Dorsolateral prefrontal cortex (tissue), 122 donors: ENCODE measurements at places on chromosomes 12 and 14. TPM values are rescaled to one million over a fixed set of nuclear protein-coding genes. Genes with fewer than 3 reads are reported as not detected.

The ZDHHC17 gene
- total RNA-seq = 98.4 TPM

The KRT72 gene
- not detected for total RNA-seq

GRCh38 chr12:112413855-112414625 is 4.6 kb upstream of the RPL6 start:
- DNase-seq = no peak

DNA sequence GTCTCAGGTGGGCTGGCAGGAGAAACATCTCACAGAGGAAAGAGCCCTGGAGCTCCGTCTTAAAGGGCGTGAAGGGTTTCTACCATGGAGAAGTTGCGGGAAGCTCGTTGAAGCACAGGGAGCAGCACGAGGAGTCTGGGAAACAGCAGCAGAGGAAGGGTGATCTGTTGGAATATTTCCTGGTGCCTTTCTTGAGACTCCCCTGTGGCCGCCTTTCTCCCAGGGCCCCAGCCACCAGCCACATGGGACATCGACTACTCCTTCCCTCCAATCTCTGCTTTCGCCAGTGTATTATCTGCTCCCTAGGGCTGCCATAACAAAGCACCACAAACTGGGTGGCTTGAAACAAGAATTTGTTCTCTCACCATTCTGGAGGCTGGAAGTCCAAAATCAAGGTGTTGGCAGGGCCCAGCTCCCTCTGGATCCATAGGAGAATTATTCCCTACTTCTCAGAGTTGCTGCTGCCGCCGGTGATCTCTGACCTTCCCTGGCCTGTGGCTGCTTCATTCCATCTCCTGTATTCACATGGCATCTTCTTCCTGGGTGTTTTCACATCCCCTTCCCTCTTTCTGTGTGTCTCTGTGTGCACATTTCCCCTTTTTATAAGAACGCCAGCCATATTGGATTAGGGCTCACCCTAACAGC is 152.8 kb upstream of the GSC start:
- DNase-seq = no peak

GRCh38 chr12:76998908-76999556 is 66.3 kb downstream of the E2F7 start:
- DNase-seq = no peak

The CMAS gene
- total RNA-seq = 72.6 TPM

DNA sequence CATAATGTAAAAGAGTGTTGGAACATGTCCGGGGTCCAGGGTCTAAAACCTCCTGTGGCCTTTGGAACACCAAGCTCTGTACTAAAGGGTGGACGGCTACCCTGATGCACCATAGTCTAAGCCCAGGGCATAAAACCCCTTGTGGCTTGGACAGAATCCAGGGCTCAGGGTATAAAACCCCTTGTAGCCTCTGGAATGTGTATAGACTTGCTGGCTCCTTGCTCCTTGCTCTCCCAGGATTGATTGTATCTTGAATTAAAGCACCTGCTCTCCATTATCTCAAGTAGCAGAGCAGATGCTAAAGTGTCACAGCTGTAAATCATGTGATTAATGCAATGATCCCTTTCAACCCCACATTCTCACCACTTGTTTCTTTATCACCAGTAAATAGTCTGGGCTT is 556.5 kb downstream of the LRFN5 start:
- no peak for DNase-seq

- DNase-seq = no peak
Observed at GRCh38 chr12:99087278-99087677, 442.2 kb downstream of the APAF1 start.

The VSIG10 gene
- total RNA-seq = 24.2 TPM

DNA sequence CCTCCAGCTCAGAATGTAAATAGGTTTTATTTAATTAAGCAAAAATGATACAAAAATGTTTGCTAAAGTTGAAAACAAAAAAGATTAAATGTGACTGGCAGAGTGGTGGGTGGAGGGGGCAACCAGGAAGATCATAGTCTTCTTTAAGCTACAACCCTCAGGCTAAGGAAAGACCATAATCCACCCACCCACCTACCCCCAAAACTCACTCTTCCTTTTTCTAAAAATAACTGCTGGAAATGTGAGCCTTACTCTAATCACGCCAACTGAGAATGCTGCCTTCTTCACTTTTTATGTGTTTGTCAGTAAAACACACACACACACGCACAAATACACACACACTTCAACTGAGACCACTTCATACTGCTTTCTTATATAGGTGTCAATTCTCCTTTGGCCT is 230.0 kb upstream of the EGLN3 start:
- no peak for DNase-seq

DNA sequence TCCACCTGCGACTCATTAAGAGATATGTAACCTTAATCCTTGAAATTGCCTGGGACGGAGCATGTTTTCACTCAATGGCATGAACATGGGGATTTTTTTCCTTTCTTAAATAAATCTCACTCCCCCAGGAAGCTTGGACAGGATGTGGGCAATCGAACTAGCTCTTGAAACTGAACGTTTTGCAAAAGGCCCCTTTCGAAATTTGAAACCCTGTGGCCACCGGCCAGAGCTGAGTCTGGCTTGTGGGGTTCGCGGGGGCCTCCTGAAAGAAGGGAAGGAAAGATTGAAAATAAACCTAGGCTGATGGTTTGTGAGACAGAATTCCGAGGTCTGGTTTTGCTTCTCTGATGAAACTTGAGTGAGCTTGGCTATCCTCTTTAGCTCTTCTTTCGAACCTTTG is 101.4 kb upstream of the RTL1 start:
- DNase-seq = no peak

The UBR7 gene
- total RNA-seq = 43.1 TPM

DNA sequence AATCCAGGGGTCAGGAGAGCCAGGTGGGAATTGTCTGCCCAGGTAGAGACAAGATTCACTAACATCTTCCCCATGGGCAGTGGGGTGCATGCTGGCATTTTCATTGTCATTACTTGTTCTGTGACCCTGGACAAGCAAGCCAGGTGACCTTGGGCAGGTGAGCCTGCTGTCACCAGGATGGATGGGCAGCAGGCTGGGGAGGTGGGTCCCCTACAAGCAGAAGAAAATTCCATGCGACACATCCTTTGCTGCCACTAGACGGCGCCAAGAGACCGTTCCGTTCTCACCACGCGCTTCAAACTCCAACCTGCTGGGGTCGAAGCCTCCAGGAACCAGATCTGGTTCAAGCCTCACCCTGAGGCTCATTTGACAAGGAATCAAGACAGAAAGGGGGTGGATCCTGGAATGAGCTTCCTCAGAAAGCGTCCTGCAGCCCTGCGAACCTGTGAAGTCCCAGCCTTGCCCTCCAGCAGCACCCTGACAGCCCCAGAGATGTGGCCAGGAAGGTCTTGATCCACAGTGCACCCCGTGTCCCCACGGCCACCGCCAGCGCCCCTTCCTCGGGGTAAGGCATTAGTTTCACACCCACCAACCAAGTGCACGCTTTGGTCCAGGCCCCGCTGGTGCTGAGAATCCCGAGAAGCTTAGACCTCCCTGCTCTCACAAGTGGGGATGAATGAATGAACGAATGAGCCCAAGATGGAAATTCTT is 3.2 kb upstream of the DYNC1H1 start:
- DNase-seq = peak; percentile 72

The TRIM9 gene
- total RNA-seq = 225 TPM

GRCh38 chr12:66188584-66189485 is at the start of gene IRAK3:
Gene IRAK3, plus strand, starts transcription at chr12:66189214. Its CDS starts 86 bp downstream, at chr12:66189300.
- DNase-seq = peak; percentile 43

DNA sequence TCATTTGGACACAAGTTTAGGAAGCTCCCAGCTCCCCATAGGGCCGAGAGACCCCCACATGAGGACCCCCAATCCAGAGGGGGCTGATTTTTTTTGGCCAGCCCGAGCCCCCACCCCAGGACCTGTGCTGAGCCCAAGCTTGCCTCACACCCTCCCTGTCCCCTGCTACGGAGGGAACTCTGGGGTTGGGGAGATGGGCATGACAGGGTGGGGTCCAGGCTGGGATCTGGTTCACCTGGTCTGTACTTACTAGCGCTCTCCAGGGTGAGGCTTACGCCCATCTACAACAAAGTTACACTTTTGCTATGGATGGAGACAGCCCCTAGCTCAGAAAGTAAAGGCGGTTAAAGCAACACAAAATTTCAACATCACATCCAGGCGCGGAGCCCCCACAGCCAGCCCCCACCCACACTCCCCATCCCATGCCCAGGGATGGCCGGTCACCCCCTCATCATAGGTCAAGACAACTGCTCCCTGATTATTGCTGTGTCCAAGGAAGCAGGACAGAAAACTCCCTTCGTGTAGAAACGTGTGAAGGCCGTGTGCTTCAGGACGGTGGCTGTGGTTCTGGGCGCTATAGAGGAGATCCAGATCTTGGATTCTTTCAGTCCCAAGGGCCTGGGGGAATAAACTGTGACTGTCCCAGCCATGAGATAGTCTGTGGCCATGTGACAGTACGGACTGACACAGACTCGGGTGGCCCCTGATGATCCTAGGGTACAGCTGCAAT is 10.7 kb downstream of the SLC25A29 start:
- peak; percentile 24 for DNase-seq

DNA sequence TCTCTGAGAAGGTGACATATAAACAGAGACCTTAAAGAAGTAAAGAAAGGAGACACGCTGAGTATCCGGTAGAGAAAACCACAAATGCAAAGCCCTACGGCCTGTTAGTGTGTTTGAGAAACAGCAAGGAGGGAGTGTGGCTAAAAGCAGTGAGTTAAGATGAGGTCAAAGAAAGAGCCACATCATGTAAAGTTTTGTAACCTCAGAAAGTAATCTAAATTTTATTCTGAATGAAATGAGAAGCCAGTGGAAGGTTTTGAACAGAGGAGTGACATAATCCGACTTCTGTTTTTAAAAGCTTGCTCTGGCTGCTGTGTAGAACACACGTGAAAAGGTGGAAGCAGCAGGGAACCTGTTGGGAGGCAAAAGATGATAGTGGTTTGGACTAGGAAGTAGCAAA is 32.6 kb downstream of the PPP2R5E start:
- no peak for DNase-seq

- DNase-seq = no peak
Observed at GRCh38 chr12:47370421-47370820, 290.7 kb upstream of the AMIGO2 start.

- DNase-seq = no peak
Observed at GRCh38 chr14:82366803-82367202, 833.1 kb upstream of the SEL1L start.

GRCh38 chr14:96920023-96920422 is 122.8 kb downstream of the VRK1 start:
- no peak for DNase-seq

- DNase-seq = no peak
Observed at GRCh38 chr14:58054100-58054499, 97.9 kb downstream of the ARMH4 start.

DNA sequence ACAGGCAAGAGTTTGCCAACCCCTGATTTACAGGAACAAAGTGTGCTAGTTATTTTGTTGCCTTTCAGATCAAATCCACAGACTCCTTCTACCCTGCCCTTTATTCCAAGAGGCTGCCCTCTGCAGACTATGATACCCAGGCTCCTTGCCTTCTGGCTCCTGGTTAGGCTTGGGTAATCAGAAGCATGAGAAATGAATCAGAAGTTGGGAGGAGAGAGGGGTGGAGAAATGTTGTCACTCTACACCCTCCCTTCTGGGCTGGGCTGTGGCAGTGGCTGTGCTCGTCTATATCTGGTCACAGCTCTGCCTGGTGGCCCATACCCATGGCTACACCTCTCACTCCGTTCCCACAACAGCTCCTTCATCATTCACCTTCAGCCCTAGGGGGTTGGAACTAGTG is 204.6 kb upstream of the PLXNC1 start:
- no peak for DNase-seq

The TMEM229B gene
- 26.1 TPM for total RNA-seq

DNA sequence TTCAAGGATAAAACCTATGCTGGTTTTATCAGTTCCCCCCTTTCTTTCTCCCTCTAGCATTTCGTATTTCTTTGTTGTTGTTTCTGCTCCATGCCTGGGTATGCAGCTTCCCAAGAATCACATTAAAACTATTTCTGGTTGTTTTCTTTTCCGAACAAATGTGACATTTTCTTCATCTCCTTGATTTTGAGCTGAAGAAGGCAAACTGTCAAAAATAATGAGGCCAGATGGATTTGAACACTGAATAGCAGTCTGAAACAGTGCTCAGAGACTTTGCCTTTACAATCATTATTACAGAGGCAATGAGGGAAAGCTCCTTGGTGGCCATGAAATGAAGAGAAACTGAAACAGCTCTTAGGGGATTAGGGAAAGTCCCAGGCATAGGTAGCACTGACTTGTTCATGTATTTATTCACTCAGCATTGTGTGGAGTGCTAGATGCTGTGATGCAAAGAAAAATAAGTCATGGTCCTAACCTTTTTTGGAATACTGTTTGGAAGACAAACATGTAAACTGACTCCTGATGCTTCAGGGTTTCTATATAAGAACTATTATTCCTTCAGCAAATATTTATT is 319.5 kb downstream of the FUT8 start:
- no peak for DNase-seq

DNA sequence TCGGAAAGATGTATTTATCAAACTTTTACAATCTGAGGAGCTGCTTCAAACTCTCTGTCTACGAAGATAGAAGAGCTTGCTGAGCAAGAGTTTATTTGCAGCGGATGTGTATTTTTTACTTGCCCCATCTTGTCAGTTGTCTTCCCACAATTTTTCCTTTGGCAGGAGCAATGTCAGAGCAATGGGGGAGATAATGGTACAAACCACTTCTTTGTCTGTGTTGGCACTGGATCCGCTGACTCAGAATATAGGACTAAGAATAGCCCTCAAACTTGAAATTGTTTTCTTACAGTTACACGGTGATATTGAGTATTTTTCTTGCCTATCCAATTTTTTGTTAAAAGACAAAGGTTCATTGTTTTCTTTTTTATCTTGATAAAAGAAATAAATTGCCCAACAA is 27.6 kb downstream of the HELB start:
- DNase-seq = no peak

GRCh38 chr14:32478050-32478449 is 149.0 kb downstream of the AKAP6 start:
- DNase-seq = no peak

DNA sequence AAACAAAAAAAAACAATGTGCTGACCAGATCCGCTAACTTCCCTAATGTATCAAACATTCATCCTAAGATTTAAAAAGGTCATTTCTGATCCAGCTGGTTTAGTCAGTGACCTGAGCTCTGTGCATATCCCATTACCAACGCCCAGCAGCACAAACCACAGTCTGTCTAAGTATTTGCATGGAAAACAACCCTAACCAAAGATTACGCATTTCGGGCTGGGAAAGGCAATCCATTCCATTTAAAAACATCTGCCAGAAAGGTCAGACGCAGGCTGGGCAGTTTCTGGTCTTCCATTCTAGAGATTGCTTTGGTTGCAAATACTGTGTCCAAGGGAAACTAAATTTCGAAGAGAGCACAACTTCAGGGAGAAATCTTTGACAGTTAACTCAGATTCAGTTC is 234.9 kb downstream of the FLRT2 start:
- no peak for DNase-seq

The BIN2 gene
- total RNA-seq = 5.5 TPM

- DNase-seq = no peak
Observed at GRCh38 chr12:113591480-113591974, 119.9 kb upstream of the LHX5 start.
